ENCODE measurements at places on chromosomes 3 and 15.
A peak's percentile ranks its signal among the peaks of the same experiment; 100 is the strongest.

GRCh38 chr3:151321526-151321925 lies 4.9 kb upstream of the GPR87 start:
- no peak for DNase-seq

DNA sequence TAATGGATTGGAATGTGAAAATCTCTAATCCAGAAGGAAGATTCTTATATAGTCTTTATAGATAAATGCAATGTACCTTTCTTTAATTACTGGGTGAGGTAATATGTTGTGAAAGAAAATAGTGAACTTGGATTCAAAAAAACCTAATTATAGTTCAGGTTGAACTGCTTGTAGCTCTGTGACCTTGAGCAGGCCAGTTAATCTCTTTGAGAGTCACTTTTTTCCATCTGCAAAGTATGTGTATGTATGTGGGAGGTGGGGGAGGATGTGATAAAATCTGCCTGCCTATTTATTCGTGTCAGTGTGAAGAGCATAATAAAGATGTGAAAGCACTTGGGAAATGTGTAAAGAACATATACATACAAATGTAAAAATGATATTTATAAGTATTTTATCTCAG lies 34.4 kb downstream of the GLCE start:
- peak; percentile 24 for DNase-seq

- no peak for DNase-seq
These were observed 75.7 kb downstream of the LRRK1 start for GRCh38 chr15:100994597-100995446.

DNA sequence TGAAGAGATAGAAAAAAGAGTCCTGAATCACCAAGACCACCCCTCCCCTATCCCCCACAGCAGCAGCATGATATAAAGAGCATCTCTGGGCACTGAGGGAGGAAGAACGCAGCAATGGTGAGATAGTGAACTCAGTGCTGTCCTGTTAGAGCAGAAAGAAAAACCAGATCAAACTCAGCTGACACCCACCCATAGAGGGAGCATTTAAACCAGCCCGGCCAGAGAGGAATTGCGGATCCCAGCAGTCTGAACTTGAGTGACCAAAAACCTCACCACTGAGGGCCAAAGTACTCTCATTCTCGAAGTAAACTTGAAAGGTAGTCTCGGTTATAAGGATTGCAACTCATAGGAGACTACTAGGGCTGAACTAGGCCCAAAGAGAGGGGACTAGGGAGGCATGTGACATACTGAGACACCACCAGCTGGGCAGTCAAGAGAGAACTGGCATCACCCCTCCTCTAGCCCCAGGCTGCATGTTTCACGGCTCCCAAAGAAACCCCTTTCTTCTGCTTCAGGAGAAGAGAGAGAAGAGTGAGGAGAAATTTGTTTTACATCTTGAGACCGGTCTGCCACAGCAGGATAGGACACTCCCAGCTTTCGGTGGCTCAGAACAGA lies 39.2 kb upstream of the TGFBR2 start:
- no peak for DNase-seq

DNA sequence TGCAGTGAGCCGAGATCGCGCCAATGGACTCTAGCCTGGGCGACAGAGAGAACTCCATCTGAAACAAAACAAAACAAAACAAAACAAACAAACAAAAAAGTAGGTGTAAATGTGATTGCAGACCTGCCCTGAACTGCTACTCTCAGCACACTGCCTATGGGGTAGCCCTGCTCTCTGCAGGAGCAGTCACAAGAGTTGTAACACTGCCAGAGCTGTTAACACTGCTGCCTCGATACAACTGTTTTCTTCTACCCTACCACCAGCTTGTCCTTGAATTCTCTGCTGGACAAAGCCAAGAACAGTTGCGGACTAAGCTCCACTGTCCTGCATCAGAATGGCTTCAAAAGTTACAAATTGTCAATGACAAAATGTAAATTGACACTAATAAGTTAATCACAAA lies 89.3 kb downstream of the ALCAM start:
- no peak for DNase-seq

DNA sequence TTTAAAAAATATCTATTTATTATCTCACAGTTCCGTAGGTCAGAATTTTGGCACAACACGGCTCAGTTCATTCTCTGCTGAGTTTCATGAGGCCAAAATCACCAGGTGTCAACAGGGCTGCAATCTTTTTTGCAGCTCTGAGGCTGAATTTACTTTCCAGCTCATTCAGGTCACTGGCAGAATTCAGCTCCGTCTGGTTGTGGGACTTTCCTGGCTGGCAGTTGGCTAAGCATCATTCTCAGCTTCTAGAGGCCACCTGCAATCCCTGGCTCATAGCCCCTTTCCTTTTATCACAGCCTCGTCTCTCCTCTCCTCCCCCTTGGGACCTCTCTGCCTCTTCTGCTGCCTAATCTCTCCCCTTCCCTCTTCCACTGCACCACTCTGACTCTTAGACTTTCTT lies 174.0 kb upstream of the WNT5A start:
- DNase-seq, result no peak

DNA sequence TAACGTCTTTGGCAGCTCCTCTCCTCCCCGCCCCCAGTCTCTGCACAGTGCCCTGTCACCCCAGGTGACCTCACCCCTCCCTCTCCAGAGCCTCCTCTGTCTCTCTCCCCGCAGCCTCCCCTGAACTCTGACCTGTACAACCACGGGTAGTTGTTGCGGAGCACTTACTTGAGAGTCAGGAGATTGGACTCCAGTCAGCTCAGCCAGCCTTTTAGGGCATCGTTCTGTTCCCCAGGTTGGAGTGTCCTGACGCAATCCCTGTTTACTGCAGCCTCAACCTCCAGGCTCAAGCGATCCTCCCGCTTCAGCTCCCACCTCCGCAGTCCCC lies 177.7 kb downstream of the UACA start:
- DNase-seq, result no peak

DNA sequence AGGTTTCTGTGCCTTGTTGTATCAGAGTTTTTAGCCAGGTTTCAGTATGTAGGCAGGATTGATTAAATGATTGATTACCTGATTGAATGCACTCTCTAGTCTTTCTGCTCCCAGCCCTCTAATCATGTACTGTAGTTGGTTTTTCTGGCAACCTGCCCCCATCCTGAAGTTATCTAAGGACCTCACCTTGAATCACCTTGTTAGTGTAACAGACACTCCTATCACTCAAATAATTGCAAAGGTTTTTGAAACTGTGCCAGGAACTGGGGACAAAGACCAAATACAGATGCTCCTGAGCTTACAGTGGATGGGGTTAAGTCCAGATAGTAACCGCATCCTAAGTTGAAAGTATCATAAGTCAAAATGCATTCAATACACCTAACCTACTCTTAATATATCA lies 141.5 kb upstream of the EIF1B start:
- DNase-seq, result no peak

GRCh38 chr3:97687734-97688133 lies 76.8 kb upstream of the ARL6 start:
- DNase-seq, result no peak

DNA sequence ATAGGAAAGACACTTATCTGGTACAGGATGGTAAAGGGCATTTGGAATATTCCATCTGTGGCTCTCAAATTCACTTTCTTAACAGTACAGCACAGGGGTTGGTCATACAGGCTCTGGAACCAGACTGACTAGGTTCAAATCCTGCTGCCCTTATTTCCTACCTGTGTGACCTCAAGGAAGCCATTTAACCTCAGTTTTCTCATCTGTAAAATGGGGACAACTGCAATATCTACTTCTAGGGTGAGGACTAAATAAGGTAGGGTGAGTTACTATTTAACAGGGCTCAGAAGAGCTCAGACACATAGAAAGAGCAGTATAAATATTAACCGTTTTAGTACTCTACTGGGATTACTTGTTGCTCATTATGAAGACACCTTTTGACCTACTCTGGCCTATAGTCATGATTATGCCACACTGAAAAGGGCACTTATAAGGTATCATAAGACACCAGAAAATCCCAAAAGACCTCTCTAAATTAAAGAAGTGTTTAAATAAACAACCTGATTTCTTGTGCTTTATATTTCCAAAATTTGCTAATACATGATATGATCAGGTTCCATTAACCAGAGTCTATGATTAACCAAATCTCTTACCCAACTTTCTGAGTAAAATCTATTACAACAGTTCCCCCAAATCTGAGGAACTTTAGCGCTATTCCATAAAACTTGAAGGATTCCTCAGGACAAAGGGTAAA lies 6.5 kb downstream of the RFTN1 start:
- no peak for DNase-seq

GRCh38 chr3:171755656-171756055 lies 54.6 kb downstream of the PLD1 start:
- DNase-seq, result no peak

DNA sequence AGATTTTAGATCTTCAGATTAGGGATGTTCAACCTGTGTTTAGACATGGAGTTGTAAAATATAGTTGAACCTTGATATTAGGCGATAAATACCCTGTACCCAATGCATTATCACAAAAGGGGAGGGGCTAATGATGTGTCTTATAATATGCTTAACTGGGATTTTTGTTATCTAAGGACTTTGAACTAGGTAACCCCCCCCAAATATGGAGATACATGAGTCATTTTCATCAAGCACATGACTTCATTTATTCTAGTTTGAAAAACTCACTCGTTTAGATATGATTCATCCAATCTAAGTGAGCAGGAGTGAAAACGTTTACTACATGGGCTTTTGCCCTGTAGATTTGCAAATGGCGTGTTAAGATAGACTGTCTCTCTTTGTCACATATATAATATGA lies 212.4 kb downstream of the IL5RA start:
- DNase-seq, result no peak

DNA sequence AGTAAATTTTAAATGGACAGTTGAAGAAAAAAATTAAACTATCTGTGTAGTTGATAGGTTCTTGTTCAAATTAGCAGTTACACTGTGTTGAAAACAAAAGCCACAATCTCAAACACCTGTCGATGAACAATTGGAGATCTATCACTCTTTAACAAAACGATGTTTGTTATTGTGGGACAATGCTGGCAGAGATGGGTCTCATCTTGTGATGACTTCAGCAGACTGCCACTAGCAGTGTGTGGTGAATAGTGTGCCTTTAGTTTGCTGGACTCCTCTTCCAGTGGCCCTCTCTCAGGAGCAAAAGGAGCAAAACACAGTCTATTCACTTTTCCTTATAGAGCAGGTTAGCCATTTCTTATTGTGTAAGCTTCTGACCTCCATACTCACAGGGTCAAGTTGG lies 14.7 kb upstream of the TRIM59 start:
- DNase-seq, result no peak

GRCh38 chr15:63551400-63551799 lies 45.8 kb upstream of the FBXL22 start:
- peak; percentile 76 for DNase-seq

DNA sequence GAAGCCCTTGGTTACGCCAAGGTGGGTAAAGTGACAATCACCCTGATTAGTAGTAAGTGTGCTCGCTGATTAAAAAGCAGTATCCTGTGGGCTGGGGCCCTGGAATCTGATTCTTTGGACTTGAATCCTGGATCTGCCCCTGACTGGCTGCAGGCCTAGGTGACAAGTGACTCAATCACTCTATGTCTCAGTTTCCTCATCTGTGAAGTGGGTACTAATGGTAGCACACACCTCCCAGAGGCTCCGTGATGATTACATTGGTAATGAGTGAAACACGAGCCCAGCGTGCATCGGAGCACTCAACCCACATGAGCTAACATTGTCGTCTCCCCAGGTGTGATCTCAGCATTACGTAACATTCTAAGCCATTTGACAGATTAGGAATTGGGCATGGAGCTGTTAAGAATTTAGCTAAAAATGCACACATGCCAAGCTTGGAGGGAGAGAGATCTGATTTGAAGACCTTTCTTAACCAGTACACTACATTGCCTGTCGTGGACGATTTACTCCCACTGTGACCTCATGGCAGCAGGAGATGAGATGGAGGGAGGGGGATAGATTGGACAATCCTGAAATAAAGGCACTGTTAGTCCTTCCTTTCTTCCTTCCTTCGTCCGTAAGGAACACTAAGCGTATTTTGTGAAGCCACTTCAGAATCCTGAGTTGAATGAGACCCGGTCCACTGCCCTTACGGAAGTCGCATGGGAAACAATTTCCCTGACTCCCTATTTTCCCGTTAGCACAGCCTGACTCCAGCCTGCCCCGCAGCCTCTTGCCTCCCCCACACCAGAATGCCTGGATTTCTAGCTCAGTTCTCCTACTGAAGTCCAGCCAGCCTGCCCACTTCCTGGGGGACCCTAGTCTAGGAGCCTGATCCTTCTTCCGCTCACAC lies 32.1 kb downstream of the MGLL start:
- no peak for DNase-seq

DNA sequence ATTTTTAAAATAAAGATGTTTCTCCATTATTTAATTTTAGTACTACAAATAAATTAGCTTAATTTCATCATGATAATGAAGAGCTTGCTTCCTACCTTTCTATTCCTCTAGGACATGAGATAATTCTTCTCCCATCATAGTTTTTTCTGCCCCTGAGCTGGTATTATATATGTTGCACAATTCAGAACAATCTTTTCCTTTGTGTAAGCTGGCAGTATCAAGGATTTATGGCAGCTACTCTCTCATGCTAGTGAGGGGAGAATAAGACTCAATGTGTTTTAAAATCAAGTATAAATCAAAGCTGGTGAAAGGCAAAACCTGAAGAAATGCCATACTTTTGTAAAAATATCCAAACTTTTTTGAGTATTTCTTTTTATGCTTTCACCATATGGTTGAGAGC lies 1405.3 kb downstream of the SI start:
- DNase-seq, result no peak

DNA sequence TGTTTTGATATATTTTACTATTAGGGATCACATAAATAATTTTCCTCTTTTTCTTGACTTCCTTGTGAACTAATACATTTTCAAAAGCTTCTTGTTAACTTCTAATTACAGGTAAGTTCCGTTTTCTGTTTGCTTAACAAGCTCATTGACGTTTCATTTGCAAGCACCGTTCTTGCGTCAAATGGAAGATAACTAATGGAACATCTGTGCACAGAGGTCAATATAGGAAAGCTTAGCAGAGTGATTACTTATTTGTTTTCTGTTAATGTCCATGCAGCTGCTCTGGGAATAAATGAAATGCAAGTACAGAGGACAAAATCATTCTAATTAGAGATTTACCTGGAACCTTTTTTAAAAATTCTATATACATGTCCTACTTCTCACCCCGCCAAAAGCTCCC lies 115.5 kb upstream of the C2CD4B start:
- no peak for DNase-seq

- DNase-seq, result no peak
These were observed 126.5 kb downstream of the CMSS1 start for GRCh38 chr3:99943931-99944761.

DNA sequence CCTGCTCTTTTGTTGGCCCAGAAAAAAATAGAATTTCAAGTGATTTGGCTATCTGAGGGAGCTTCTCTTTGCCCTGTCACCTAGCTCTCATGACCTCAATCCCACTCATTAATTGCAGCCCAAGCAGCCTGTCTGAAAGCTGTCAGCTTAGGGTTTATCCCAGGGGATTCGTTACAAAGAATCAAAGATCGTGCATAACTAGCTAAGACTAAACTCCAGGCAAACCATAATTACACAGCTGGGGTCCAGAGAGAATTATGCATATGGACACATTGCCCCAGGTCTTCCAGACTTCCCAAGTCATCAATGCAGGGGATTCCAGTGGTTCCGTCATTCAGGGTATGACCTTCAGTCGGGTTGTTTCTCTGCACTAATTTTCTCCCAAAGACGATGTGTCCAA lies 91.6 kb upstream of the CBLB start:
- no peak for DNase-seq

GRCh38 chr3:16290007-16290826 lies 25.2 kb downstream of the OXNAD1 start:
- DNase-seq, result peak; percentile 86
